ENCODE measurements at places on chromosomes 1 and 21.

GRCh38 chr21:31330144-31330483 lies 13.9 kb downstream of the TIAM1 start:
- no peak for DNase-seq

DNA sequence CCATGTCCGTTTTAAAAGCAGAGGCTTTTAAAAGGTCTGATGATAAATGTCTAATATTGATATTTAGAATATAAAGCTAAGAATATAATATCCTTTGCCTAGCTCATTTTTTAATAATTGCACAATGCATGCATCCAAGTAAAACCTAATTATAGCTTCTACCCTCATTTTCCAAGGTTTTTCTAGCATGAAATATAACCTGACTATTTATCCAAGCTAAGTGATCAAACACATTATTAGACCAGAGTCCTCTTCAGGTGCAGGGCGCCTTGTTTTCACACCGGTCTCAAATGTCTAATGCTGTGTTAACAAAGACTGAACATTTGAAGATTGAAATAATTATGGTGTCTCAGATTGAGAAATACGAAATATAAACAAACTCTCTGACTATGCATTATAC lies 648.9 kb upstream of the CXADR start:
- no peak for DNase-seq

GRCh38 chr1:179079113-179079761 lies 2.6 kb upstream of the TOR3A start:
- no peak for DNase-seq

DNA sequence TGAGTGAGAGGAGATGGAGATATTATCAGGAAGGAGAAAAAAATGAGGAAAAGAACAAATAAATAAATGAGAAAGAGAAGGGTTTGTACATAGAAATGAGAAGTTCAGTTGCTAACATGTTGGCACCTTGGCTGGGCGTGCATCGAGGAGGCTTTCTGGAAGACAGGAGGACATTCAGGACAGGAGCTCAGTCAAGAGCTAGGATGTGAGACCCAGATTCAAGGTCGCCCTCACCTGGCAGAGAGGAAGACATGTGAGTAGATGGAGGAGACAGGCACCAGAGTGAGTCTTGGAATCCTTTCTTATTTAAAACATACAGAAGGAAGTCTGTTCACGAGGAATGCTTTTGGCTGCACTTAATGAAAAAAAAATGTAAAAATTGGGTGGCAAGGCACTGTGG lies 640.9 kb downstream of the NPHP4 start:
- no peak for DNase-seq

DNA sequence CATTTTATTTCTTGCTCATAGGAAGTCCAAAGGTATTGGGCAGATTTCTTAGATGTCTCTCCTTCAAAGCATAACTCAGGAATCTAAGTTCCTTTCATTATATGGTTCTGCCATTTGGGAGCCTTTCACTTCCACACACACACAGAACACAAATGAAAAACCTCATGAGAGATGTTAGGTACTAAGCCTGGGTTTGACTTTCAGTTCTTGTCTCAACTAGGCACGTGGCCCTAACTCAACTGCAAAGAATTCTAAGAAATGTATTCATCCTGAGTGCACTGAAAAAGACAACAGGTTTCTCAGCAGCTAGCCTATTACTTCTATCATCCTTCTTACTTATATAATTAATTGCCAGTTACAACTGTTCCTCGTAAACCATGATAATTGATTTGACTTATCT lies 190.0 kb upstream of the SAMSN1 start:
- DNase-seq: no peak

GRCh38 chr1:177287270-177287669 lies 116.5 kb downstream of the BRINP2 start:
- DNase-seq: no peak

- DNase-seq: no peak
These were observed 20.0 kb upstream of the MAPKAPK2 start for GRCh38 chr1:206664740-206665139.

DNA sequence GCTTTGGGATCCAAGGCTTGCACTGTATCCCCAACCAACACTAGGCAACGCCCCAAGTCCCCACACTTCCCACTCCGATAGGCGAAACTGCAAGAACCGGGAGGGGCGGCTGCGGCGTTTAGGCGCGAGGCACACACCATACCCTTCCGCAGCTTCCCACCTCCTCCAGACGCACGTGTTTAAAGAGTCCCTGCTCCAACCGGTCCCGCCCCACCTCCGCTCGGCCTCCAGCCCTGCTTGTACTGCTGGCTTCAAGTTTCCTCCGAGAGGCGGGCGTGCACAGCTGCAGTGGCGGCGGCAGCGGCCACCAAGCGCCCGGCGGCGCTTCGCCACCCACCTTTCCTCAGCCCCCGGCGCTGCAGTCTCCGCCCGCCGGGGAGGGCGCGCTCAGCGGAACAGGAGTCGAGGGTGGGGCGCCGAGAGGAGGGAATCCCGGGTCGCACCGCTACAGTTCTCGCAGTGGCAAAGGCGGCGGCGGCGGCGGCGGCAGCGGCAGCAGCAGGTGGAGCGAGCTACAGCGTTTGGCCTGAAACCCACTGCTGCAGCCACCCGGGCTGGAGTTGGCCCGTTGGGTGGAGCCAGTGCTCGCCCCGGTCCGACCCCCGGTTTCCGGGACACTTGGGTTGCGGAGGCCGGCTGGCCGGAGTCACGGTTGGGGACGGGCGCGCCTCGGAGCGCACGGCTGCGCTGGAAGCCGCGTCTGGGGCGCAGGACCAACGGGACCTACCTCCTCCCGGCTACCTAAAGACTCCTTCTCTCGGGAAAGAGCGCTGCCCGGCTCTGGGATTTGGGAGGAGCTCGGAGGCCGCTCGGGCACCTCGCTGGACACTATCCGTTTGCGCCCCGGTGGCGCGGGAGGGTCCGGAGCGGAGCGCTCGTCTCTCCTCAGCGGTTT lies at the start of gene CNIH3:
Gene CNIH3 (plus strand): TSS at position 457 of the 895 bp plus-strand sequence. CDS start 858 bp downstream, outside the sequence.
- no peak for DNase-seq

- no peak for DNase-seq
These were observed 6.1 kb downstream of the MRPS21 start for GRCh38 chr1:150299716-150300115.

- no peak for DNase-seq
These were observed 37.1 kb upstream of the CLSTN1 start for GRCh38 chr1:9860887-9861286.

DNA sequence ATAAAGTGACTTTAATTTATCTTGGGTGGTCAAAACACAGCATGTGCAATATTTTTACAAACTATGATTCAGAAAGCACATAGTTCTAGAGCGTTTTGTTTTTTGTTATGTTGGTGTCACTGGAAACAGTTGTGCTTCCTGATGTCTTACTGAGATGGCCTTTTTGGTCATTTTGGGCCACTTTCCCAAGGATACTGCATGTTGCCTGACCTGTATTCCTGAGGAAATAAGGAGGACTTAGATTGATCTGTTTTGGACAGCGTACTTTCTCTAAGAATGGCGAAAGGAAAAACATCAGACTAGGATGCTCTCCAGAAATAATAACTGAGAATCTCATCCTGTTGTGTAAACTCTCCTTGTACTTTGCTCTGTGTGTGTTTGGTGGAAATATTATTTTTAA lies 451.2 kb downstream of the USP25 start:
- no peak for DNase-seq

GRCh38 chr1:70487910-70488665 lies 77.0 kb downstream of the CTH start:
- no peak for DNase-seq

DNA sequence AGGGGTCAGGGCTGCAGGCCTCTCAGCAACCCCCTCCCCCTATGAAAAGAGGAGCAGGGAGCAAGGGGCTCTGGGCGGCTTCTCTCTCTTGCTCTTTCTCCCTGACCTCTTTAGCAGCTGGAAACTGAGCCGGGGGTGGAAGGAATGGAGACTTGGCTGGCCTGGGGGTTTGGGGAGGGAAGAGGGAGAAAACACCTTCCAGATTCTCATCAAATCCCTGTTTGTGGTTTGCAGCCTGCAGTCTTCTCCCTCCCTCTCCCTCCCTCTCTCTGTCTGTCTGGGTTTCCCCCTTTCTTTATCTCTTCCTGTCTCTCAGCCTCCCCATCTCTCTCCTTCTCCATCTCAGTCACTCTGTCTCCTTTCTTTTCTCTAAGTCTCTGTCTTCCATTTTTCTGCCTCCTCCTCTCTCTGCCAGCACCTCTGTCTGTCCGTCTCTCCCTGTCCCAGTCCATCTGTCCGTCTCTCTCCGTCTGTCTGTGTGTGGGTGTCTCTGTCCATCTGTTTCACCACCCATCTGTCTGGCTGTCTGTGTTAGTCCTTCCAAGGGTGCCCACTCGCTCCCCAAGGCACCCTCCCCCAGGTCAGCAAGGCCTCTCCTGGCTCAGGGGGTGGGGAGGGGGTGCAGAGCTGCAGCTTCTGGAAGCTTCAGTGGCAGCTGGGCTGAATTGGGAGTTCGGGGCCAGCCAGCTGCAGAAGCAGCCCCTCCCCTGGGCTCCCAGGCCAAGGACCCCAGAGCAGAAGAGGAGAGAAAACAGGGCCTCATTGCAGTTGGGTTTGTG lies 6.2 kb downstream of the AHDC1 start:
- DNase-seq: no peak

DNA sequence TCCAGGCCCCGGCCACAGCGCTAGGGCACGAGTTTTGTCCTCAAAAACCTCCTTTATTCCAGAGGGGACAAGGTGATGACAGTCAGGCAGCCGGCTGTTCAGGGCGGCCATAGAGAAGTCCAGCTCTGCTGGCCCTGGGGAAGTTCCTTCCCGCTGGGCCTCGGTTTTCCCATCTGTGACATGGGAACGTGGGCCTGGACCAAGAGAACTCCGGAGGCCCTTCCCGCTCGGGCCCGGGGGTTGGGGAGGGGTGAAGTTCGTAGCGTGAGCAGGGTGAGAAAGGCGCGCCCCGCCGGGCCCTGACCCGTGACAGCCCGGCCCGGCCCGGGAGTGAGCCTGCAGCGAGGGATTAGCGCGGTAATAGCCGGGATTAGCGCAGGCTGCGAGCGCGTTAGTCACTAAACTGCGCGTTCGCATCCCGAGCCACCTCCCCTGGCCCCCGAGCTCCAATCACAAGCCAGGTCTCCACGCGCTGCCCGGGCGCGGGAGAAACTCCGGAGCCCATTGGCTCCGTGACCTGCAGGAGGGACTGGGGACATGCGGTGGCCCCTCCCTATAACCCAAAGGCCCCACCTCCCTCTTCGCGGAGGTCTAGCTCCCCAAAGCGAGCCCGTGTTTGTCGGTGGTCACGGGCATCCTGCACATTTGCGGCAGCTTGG lies 29.8 kb upstream of the PADI2 start:
- DNase-seq: no peak

DNA sequence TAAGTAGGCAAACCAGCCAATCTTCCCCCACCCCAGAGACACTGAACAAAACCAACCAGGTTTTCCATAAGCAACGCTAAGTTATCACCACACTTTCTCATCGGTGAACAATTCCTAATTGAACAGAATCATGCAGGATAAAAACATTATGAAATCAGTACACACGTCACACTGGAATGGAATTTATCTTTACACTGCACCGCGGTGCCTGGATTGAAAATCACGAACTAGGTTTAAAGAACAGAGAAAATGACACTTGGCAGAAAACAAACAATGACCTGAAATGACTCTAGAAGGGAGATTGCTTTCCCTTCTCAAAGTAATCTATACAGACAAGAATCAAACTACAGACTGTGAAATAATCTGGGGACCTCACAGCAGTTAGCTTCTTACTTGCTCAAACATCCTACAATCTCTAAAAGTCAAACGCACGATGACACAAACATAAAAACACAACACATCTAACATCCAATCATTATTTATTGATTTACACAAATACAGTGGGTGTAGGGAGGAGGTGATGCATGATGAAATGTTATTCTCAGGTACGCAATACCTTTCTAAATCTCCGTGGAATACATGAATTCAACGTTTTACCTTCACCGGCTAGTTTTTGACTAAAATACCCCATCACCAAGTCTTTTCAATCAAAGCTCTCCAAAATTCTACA lies 1.9 kb downstream of the EIF4G3 start:
- no peak for DNase-seq

- no peak for DNase-seq
These were observed 155.8 kb downstream of the TRIM33 start for GRCh38 chr1:114355240-114355639.

GRCh38 chr1:154502066-154502743 lies at the start of the genes SHE and TDRD10:
SHE (minus strand) TSS chr1:154502412; CDS start chr1:154502026, 386 bp downstream.
TDRD10 (plus strand) TSS chr1:154502219; CDS start chr1:154506904, 4,685 bp downstream.
- DNase-seq: no peak

GRCh38 chr1:213457733-213458132 lies 406.7 kb downstream of the RPS6KC1 start:
- no peak for DNase-seq

DNA sequence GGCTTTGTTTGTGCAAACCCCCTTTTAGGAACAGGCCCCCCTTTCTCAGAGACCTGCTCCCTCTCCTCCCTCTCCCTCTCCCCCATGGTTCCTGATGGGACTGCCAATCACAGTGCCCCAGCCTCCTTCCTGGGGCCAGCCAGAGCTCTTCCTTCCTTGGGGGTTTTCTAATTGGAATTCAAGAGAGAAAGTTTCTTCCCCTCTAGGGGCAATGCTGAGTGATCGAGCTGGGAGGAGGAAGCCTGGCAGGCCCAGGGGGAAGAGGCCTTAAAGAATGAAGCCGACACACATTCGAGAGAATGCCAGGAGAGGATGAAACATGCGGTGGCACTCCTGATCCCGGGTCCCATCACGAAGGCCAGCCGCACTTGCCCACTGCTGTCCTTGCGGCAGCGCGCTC lies 21.3 kb upstream of the COL16A1 start:
- no peak for DNase-seq

GRCh38 chr1:33300673-33301072 lies 20.2 kb downstream of the A3GALT2 start:
- DNase-seq: no peak

- DNase-seq: no peak
These were observed 71.6 kb upstream of the C1orf21 start for GRCh38 chr1:184315254-184315653.

GRCh38 chr1:85203573-85204171 lies 2.9 kb upstream of the SYDE2 start:
- no peak for DNase-seq

- no peak for DNase-seq
These were observed 1.9 kb downstream of the BSDC1 start for GRCh38 chr1:32392325-32392724.

- no peak for DNase-seq
These were observed 2.6 kb downstream of the ALPL start for GRCh38 chr1:21511579-21512522.

DNA sequence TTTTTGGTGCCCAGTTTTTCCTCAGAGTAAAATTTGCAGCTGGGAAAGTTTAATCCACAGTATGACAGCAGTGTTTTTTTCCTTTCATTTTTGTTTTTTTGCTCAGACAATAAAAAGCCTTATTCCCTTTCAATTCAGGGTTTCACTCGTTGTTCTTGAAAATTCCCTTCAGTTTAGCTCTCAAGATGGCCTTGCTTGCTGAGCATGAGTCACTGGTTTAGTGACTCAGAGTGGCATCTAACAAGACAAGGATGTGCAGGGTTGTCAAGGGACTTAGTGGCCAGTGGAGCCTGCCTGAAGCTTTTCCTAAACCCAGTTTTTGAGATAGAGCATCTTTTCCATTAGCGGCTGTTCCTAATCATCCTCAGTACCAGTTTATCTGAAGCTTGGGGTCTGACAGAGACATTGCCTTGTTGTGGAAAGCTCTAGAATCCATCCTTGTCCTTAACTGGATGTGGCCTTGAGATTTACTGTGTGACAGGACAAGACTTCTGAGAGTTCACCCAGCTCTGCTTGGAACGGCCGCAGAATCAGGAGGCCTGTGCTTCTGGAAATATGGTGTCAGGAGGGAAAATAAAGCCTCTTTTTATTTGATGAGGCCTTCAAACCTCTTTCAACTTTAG lies 48.4 kb upstream of the DNAJC6 start:
- DNase-seq: no peak
